ENCODE measurements at places on chromosomes 2 and 18. TPM values are rescaled to one million over a fixed set of nuclear protein-coding genes. Genes with fewer than 3 reads are reported as not detected.
A peak's percentile ranks its signal among the peaks of the same experiment; 100 is the strongest.

- H3K4me3 ChIP-seq: no peak overlapping the region
- H3K27ac ChIP-seq: no peak overlapping the region
- no peaks in the 10 kb centered on the region for H3K27me3 ChIP-seq
- no peaks in the 10 kb centered on the region for H3K36me3 ChIP-seq
Measured at GRCh38 chr18:62368100-62368499, 43.0 kb downstream of the TNFRSF11A start.

GRCh38 chr18:22213333-22213973 is 44.1 kb downstream of the GATA6 start:
- no peaks in the 10 kb centered on the region for H3K36me3 ChIP-seq
- no peak overlapping the region for H3K4me3 ChIP-seq
- H3K4me1 ChIP-seq: no peaks in the 10 kb centered on the region
- no peaks in the 10 kb centered on the region for H3K27me3 ChIP-seq

GRCh38 chr2:2528846-2529245 is 197.8 kb upstream of the MYT1L start:
- H3K27me3 ChIP-seq: no peaks in the 10 kb centered on the region
- H3K4me1 ChIP-seq: no peaks in the 10 kb centered on the region
- no peaks in the 10 kb centered on the region for H3K36me3 ChIP-seq
- H3K4me3 ChIP-seq: no peak overlapping the region
- H3K27ac ChIP-seq: no peak overlapping the region

- peaks cover 89% of the 10 kb centered on the region for H3K36me3 ChIP-seq
- H3K27ac ChIP-seq: peak overlapping the region; percentile 20
- DNase-seq: no peak
- H3K4me1 ChIP-seq: peaks cover 20% of the 10 kb centered on the region
Measured at GRCh38 chr2:189569295-189569910, 11.2 kb downstream of the SLC40A1 start.

DNA sequence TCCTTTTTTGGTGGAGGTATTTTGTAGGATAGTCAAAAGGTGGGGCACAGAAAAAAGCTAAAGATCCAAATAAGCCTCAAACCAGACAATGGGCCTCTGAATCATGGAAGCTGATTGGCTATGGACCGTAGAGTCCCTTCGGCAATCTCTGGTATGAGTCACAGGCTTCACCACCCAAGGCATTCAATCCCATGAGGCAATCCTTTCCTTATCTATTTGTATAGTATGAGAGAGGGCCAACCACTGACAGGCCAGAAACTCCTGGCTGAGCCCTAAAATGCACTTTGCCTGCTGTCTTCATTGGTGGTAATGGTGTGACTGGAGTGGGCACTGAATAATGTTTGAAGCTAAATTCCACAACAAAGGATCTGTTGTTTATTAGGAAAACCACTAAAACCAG is 38.7 kb upstream of the MEX3C start:
- H3K4me1 ChIP-seq: no peaks in the 10 kb centered on the region
- no peak overlapping the region for H3K4me3 ChIP-seq
- DNase-seq: no peak
- H3K27me3 ChIP-seq: no peaks in the 10 kb centered on the region

DNA sequence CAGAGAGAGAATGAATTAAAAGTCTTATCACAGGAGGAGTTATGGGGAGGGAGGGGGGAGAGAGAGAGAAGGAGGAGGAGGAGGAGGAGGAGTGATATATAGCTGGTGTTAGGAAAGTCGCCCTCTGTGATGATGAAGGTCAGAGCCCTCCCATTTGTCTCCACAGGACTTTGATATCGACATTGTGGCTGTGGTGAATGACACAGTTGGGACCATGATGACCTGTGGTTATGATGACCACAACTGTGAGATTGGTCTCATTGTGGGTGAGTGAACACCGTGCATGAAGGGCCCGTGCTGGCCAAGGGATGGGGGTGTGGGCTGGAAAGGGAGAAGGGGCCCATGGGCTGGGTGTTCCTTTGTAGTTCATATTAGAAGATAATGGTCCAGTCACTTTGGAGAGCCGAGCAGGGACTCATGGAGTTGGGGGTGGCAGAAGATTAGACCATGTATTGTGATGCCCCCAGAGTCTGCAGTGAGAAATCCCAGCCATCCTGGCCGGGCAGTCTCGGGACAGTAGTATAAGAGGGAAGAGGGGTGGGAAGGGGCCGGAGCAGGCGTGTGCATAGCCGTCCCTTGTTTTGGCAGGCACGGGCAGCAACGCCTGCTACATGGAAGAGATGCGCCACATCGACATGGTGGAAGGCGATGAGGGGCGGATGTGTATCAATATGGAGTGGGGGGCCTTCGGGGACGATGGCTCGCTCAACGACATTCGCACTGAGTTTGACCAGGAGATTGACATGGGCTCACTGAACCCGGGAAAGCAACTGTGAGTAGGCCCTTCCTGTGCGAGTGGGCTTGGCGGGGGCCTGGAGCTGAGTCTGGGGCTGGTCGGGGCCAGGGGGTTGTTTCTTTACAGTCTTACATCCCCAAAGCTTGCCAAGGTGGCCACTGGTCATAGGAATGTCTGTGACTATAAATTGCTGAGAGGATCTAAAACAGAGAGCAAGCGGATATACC is 40.0 kb downstream of the HK2 start:
- no peak overlapping the region for H3K4me3 ChIP-seq
- peaks cover 50% of the 10 kb centered on the region for H3K36me3 ChIP-seq
- H3K27me3 ChIP-seq: no peaks in the 10 kb centered on the region
- peak overlapping the region; percentile 98 for H3K27ac ChIP-seq
- H3K4me1 ChIP-seq: peaks cover 68% of the 10 kb centered on the region

GRCh38 chr18:31774477-31774785 is 13.8 kb upstream of the SLC25A52 start:
- no peak overlapping the region for H3K27ac ChIP-seq
- no peaks in the 10 kb centered on the region for H3K4me1 ChIP-seq
- no peaks in the 10 kb centered on the region for H3K36me3 ChIP-seq
- H3K27me3 ChIP-seq: no peaks in the 10 kb centered on the region
- H3K4me3 ChIP-seq: no peak overlapping the region

DNA sequence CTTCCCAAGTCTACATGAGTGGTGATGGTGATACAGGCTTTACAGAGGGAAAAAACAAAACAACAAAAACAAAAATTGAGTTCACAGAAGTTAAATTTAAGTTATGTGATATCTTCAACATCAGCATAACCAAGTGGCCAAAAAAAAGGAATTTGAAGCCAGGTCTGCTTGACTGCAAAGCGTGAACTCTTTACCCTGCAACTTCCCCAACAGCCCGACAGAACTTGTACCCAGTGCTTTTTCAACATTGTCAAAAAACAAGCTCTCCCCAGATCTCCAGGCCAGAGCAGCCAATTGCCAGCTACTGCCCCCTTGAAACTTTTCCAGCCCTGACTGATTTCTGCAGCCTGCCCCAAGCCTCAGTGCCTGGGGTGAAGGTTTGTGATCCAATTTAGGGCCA is 76.7 kb downstream of the RNF144A start:
- no peak overlapping the region for H3K4me3 ChIP-seq
- no peaks in the 10 kb centered on the region for H3K36me3 ChIP-seq
- no peaks in the 10 kb centered on the region for H3K27me3 ChIP-seq
- H3K27ac ChIP-seq: no peak overlapping the region
- H3K4me1 ChIP-seq: peaks cover 7% of the 10 kb centered on the region
- DNase-seq: no peak

GRCh38 chr18:35192415-35192814 is 48.4 kb upstream of the ZNF397 start:
- no peak for DNase-seq
- H3K27ac ChIP-seq: no peak overlapping the region
- H3K36me3 ChIP-seq: no peaks in the 10 kb centered on the region
- no peak overlapping the region for H3K4me3 ChIP-seq
- no peaks in the 10 kb centered on the region for H3K4me1 ChIP-seq

DNA sequence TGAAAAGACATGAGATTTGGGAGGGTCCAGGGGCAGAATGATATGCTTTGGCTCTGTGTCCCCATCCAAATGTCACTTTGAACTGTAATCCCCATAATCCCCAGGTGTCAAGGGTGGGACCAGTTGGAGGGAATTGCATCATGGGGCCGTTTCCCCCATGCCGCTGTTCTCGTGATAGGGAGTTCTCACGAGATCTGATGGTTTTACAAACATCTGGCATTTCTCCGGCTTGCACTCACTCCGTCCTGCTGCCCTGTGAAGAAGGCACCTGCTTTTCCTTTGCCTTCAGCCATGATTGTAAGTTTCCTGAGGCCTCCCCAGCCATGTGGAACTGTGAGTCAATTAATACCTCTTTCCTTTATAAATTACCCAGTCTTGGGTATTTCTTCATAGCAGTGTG is 51.4 kb downstream of the LPIN1 start:
- H3K27ac ChIP-seq: no peak overlapping the region
- no peaks in the 10 kb centered on the region for H3K4me1 ChIP-seq
- no peaks in the 10 kb centered on the region for H3K27me3 ChIP-seq
- peaks cover 93% of the 10 kb centered on the region for H3K36me3 ChIP-seq
- DNase-seq: no peak

- no peak overlapping the region for H3K27ac ChIP-seq
- H3K4me3 ChIP-seq: no peak overlapping the region
- H3K4me1 ChIP-seq: no peaks in the 10 kb centered on the region
- H3K27me3 ChIP-seq: no peaks in the 10 kb centered on the region
- peak; percentile 80 for DNase-seq
Measured at GRCh38 chr2:100381240-100381639, 36.2 kb downstream of the CHST10 start.

GRCh38 chr2:11405599-11406266 is 60.2 kb downstream of the E2F6 start:
- H3K27ac ChIP-seq: no peak overlapping the region
- no peaks in the 10 kb centered on the region for H3K4me1 ChIP-seq
- no peaks in the 10 kb centered on the region for H3K36me3 ChIP-seq

GRCh38 chr18:9413576-9413975 is 61.7 kb upstream of the RALBP1 start:
- no peaks in the 10 kb centered on the region for H3K27me3 ChIP-seq
- no peak overlapping the region for H3K4me3 ChIP-seq
- no peaks in the 10 kb centered on the region for H3K4me1 ChIP-seq

DNA sequence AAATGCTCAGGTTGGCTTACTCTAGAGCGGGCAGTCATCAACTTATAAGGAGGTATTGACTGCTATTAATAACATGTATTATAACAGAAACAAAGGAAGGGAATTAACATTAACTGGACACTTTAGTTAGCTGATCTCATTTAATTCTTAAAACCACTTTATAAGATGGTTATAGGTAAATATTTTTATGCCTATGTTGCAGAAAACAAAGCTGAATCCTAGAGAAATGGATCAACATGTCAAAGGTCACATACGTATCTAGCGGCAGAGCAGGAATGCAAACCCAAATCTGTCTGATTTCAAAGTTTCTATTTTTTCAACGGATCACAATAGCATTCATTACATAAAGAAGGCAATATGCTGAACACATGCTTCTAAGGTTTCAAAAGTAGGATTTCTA is 200.0 kb downstream of the PDE1A start:
- no peaks in the 10 kb centered on the region for H3K36me3 ChIP-seq
- no peak for DNase-seq
- no peaks in the 10 kb centered on the region for H3K27me3 ChIP-seq
- no peak overlapping the region for H3K4me3 ChIP-seq
- H3K4me1 ChIP-seq: no peaks in the 10 kb centered on the region
- no peak overlapping the region for H3K27ac ChIP-seq

The SMAD7 gene
- polyA plus RNA-seq: 9.4 TPM

The DTNB gene
- polyA plus RNA-seq: 3.3 TPM

The SCTR gene
- polyA plus RNA-seq: not detected

The SPR gene
- polyA plus RNA-seq: 2.9 TPM

The YIPF4 gene
- 25.7 TPM for polyA plus RNA-seq

The ARID5A gene
- 38.8 TPM for polyA plus RNA-seq

The SLC9A2 gene
- polyA plus RNA-seq: not detected

All from CD14-positive monocyte (primary cell).